ENCODE measurements at places on chromosomes 4 and X.

DNA sequence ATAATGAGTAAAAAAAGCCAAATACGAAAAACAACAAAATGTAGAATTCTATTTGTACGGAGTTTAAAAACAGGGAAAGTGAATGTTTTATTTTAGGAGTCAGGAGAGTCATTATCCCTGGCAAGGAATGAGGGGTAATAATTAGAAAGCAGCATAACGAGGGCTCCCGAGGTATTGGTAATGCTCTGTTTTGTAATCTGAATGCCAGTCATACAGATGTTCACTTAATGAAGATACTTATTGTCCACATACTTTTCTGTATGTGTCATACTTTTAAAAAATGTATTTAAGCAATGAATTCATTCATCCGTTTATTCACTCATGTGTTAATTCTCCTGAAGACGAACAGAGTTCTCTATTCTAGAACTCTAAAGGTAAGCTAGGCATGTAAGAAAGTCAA, 87.8 kb upstream of the BMP2K start:
- DNase-seq, result no peak

DNA sequence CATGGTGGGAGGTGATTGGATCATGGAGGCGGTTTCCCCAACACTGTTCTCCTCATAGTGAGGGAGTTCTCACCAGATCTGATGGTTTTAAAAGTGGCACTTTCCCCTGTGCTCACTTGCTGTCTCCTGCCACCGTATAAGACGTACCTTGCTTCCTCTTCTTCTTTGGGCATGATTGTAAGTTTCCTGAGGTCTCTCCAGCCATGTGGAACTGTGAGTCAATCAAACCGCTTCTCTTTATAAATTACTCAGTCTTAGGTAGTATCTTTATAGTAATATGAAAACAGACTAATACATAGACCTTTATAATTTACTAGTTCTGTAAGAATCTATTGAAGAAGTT, 82.5 kb upstream of the PITX2 start:
- DNase-seq, result no peak

GRCh38 chr4:117084866-117085701, at the start of gene TRAM1L1:
TRAM1L1 (minus strand) TSS chr4:117085576; CDS start chr4:117085393, 183 bp downstream.
- peak; percentile 80 for DNase-seq

DNA sequence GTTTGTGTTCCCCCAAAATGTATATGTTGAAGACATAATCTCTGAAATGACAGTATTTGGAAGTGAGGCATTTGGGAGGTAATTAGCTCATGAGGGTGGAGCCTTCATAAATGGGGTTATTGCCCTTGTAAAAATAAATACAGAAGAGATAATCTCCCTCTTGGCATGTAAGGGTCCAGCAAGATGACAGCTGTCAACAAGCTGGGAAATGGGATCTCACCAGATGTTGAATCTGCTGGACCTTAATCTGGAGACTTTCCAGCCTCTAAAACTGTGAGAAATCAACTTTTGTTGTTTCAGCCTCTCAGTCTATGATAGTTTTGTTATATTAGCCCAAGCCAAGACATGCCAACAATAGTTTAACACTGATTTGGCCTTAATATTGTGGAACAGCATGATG, 438.2 kb upstream of the PCDH7 start:
- DNase-seq, result no peak

DNA sequence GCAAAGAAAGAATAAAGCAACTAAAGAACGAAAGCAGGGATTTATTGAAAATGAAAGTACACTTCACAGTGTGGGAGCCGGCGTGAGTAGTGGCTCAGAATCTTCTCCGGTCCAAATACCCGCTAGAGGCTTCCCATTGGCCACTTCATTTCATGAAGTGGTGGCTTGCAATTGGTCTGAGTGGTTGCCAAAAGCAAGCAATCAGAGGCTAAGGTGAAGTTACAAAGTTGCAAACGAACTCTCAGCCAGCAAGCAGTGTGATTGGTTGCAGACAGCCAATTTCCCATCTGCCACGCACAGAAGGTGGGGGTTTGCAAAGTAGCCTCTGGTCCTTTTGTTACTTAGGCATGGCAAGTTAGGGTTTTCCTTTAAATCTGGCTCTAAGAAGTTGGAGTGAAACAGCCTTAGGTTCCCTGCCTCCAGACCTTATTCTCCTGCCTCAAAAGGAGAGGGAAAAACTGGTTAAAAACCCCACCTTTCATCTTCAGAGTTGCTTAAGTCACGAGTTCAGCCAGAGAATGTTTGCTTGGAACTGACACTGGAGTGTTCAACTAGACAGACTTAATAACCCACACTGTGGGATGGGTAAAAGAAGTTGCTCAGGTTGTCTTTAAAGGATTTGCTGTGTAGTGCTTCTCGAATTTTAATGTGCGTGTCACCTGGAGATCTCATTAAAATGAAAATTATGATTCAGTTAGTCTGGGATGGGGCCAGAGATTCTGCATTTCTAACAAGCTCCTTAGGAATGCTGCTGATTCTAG, 6.9 kb upstream of the CLOCK start:
- DNase-seq, result peak; percentile 18

DNA sequence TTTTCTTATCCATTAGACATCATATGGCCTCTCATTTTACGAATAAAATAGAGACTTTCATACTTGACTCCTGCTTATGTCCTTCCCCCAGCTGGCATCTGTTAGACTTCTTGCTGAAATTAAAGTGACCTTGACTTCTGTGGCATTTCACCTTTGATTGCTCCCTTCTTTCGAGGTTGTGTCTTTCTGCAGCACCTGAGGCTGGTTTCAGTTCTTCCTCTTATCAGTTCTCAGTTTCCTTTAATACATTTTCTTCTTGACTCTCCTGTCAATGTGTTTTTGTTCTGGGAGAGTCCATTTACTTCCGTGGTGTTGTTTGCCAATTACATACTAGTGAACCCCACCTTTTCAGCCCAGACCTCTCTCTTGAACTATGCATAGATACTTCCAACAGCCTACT, 81.6 kb downstream of the RBPJ start:
- no peak for DNase-seq

Measured in Ammon's horn (tissue), 1 donor.